ENCODE measurements at places on chromosomes 3 and 15. TPM values are rescaled to one million over a fixed set of nuclear protein-coding genes. Genes with fewer than 3 reads are reported as not detected.

The IL5RA gene
- 0.81 TPM for total RNA-seq

The MGLL gene
- total RNA-seq = 95.4 TPM

The SELENOK gene
- 69.1 TPM for total RNA-seq

The TMEM158 gene
- total RNA-seq = 0.44 TPM

The TM6SF1 gene
- 19.0 TPM for total RNA-seq

The ARPIN gene
- total RNA-seq = 10.2 TPM

The B3GALNT1 gene
- total RNA-seq = 47.6 TPM

The RHCG gene
- total RNA-seq = 0.15 TPM

The SRGAP3 gene
- total RNA-seq = 3.6 TPM

The HGD gene
- not detected for total RNA-seq

The HDC gene
- 1.1 TPM for total RNA-seq

The CCDC33 gene
- not detected for total RNA-seq

The PDZRN3 gene
- 30.8 TPM for total RNA-seq

The AADACL2 gene
- total RNA-seq = not detected

The ETV5 gene
- 24.0 TPM for total RNA-seq

The P4HTM gene
- total RNA-seq = 33.9 TPM

The CYP1A2 gene
- total RNA-seq = 0.12 TPM

The GRK7 gene
- not detected for total RNA-seq

The RHO gene
- not detected for total RNA-seq

The JMJD7 gene
- 8.8 TPM for total RNA-seq

The ZNF774 gene
- total RNA-seq = 3.6 TPM

The CFAP100 gene
- total RNA-seq = not detected

The IL12A gene
- 0.24 TPM for total RNA-seq

The UBA7 gene
- total RNA-seq = 23.9 TPM

The USP19 gene
- total RNA-seq = 49.5 TPM

The RNF111 gene
- total RNA-seq = 24.7 TPM

The TRIM42 gene
- not detected for total RNA-seq

The SEMA6D gene
- 12.5 TPM for total RNA-seq

The KLHL6 gene
- 1.7 TPM for total RNA-seq

The KLHDC8B gene
- 35.6 TPM for total RNA-seq

The TRIP4 gene
- 15.5 TPM for total RNA-seq

The GRAMD2A gene
- total RNA-seq = not detected

The IL20RB gene
- 0.88 TPM for total RNA-seq

The ST8SIA2 gene
- 0.24 TPM for total RNA-seq

The SLC15A2 gene
- total RNA-seq = 0.68 TPM

The ANKUB1 gene
- total RNA-seq = not detected

The TEX55 gene
- not detected for total RNA-seq

The IL16 gene
- total RNA-seq = 10.1 TPM

The FBXW12 gene
- total RNA-seq = not detected

The GPR62 gene
- total RNA-seq = not detected
